Stimulated activated CD4-positive, alpha-beta T cell treated with anti-CD3 and anti-CD28 coated beads, Interleukin-1b, Interleukin-23, amount 100 ng/mL, for 48 hours (primary cell): ENCODE measurements at places on chromosomes 5 and 9.

DNA sequence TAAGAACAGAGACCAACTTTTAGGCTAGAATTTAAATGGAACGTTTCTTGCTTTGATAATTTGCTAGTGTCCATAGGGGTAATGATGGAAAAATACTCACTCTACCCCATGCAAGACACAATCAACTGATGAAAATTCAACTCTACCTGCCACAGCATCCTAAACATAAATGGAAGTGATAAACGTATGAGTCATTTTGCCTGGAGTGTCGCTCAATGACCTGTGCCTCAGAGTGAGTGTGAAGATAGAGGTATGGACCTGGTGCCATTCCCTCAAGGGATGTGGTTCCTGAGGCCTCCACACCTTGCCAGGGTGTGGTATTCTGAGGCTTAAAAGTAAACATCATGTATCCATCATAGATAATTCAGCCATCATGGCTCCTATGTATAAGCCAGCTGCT, 14.0 kb downstream of the ARL14EPL start:
- DNase-seq: no peak

DNA sequence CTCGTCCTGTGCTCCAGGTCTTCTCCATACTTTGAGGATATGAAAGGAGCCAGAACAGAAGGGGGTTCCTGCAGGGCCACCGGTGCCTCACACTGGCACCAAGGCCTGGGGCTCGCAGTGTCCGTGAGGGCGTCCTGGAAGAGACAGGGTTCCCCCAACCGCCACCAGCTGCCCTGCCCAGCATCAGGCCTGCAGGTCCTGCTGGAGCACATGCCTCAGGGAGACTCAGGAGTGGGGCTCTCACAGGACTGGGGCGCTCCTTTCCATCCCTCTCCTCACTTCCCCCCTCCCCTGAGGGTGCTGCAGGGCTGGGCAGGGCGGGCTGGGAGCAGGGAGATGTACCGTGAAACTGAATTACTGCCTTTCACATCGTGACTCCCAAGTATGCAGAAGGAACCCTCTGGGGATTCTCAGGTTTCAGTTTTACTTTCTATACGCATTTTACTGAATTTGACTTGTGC, 31.7 kb downstream of the CEP72 start:
- DNase-seq: no peak

- no peak for DNase-seq
Observed at GRCh38 chr5:6961837-6962635, 248.8 kb downstream of the TENT4A start.

- no peak for DNase-seq
Observed at GRCh38 chr5:93088592-93089389, 492.2 kb downstream of the NR2F1-AS1 start.

GRCh38 chr5:178769617-178770260, 39.3 kb upstream of the ZNF354A start:
- no peak for DNase-seq

DNA sequence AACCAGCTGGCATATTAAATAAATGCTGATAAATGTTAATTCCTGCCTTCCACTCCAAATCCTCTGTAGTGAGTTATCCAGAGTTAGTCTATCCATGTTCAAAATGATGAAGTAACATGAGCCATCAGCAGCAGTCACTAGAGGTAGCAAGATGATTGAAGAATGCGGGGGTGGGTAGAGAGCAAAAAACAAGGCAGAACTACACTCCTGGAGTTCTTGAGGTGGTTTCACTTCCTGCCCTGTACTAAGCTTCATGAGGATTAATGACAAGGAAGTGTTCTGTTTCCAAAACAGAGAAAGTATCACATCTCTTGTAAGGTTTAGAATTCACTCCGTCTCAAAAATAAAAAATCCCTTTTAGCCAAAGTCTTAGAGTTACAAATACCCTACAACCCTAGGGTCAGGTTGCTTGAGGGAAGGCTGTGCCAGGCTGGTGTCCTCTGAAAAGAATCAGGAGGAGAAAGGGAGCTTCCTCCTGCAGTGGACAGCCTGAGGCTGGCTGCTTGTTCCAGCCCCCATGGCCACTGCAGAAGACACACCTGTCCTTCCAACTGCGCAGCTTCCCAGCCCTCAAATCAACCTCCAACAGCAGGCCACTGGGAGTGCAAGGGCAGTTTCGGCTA, 180.2 kb downstream of the DENND1A start:
- DNase-seq: no peak

- DNase-seq: no peak
Observed at GRCh38 chr9:134365791-134366222, 39.6 kb downstream of the RXRA start.

- no peak for DNase-seq
Observed at GRCh38 chr5:939368-939767, 46.7 kb downstream of the TRIP13 start.

- DNase-seq: no peak
Observed at GRCh38 chr5:102531506-102531905, 32.7 kb upstream of the SLCO6A1 start.

- no peak for DNase-seq
Observed at GRCh38 chr9:120449566-120449965, 130.4 kb downstream of the CDK5RAP2 start.

DNA sequence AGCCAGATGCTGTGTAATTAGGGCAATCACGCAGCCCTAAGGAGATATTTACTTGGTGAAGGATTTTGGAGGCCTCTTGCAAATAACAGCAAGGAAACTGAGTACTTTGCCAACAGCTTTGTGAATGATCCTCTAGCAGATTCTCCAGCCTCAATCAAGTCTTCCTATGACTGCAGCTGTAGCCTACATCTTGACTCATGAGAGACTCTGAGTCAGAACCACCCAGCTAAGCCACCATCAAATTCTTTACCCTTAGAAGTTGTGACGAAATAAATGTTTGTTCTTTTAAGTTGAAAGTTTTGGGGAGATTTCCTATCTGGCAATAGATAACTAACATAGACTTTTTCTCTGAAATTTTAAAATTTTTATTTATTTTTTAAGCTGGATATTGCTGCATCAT, 237.6 kb upstream of the CCNH start:
- no peak for DNase-seq

- DNase-seq: no peak
Observed at GRCh38 chr5:69231851-69232250, 2.8 kb upstream of the CDK7 start.

DNA sequence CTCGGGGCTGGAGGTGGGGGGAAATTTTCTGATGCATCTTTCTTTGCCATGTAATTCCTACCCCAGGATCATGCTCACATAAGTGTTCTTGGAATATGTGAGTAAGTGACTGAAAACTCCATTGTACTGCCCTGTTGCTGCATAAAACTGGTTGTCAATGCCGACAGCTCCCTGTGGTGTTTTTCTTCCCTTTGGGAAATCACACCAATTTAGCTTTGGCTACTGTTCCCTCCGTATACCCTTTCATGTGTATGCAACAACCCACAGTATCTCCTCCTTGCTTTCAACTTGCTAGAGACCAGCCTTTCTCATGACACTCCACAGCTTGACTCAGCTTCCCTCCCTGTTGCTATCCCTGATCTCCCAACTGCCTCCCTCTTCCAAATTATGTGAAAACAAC, 240.6 kb downstream of the TRIM32 start:
- no peak for DNase-seq

DNA sequence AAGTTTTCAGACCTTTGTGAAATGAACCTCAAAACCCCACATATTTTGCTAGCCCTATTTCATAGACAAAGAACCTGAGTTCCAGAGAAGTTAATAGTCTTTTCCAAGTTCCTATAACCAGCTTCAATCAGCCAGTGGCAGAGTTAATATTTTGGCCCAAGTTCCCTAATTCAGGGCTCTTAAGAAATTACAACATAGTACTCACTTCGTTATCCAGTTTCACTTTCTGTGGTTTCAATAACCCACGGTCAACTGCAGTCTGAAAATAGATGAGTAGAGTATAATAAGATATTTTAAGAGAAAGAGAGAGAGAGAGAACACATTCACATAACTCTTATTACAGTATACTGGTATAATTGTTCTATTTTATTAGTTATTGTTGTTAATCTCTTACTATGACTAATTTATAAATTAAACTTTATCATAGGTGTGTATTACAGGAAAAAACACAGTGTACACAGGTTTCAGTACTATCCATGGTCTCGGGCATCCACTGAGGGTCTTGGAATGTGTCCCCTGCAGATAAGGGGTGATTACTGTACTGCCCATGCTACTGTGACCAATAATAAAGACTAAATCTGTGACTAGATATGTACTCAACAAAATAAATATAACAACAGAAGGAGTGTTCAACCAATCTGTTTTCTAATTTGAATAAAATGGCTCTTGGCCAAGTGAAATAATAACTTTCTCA, 9.3 kb upstream of the MYOT start:
- DNase-seq: no peak

- DNase-seq: no peak
Observed at GRCh38 chr5:180296771-180297170, 4.9 kb upstream of the MAPK9 start.

DNA sequence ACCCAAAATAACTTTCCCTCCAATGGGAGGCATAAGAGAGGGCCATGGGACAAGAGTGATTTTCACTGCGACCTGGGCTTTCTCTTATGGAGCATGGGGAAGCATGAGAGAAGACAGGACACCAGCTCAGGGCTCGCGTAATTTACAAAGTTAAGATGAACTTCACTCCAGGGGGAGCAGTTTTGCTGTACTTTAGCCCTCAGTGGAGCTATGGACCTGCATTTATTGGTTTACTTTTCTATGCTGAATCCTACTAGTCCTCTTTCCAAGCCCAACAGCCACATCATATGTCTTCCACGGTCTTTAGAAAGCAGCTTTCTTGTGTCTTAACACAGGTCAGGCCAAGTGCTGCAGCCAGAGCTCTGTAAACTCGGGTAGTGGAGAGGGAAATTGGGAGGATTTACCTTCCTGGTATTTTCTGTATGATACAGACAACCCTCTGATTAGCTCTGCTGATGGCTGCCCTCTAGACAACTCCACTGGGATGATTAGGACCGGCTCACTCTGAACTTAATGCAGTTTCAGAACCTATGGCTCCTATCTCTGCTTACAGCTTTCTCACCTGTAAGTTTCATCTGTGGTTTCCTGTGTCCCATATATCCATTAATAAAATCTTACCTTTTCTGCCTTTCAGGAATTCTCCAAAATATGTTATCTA, 581.0 kb upstream of the RORB start:
- no peak for DNase-seq

DNA sequence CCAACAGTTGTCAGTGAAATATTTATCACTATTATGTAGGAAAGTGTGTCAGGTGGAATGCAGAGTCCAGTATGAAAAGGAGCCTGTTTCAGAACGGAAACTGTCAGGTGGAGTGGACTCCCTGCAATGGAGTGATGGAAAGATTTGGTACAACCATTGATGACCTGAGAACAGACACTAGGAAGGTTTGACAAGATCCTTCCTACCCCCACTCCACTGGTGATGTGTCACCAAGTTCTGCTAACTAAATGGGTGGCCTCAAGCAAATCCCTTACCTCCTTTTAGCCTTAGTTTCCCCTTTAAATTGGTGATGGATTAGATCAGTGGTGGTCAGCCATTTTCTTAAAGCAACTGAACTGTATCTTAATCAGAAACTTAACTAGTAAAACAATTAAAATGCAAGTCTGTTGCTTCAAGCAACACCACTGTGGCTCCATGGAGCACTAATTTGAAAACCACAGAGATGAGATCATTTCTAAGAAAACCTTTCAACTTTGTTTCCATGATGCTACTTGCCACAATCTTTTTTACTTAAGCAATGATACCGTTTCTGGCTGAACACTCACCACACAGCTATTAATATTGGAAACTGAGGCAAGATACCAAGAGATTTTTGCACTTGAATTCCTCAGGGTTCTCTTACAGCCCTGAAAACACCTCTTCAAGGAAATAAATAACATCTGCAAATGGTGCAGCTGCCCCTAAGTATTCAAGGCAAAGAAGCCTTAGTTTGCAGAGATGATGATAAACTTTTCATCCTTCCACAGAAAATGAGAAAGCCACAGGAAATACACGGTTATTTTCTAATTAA, 140.6 kb downstream of the ERCC6L2 start:
- peak; percentile 49 for DNase-seq

- DNase-seq: no peak
Observed at GRCh38 chr5:157592594-157592993, 17.0 kb upstream of the ADAM19 start.

GRCh38 chr9:98083061-98083501, 26.5 kb downstream of the NANS start:
- DNase-seq: no peak

DNA sequence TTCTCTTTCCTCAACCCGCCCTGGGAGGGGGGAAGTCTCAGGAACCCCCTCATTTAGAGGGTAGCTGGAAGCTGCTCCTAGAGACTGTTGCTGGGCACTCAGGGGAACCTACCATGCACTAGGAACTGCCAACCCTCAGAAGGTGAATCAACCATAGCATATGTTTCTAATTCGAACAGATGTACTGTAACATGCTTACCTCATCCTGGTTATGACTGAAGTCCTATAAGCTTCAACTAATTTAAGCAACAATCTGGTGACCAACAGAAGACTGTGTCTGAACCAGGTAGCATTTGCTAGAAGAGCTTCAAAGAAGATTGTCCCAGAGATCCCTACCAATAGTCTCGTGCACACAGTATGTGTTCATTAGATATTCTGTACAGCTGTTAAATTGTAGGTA, 5.7 kb upstream of the PRDM6 start:
- DNase-seq: no peak

- DNase-seq: no peak
Observed at GRCh38 chr9:115300874-115301273, 182.9 kb upstream of the TNC start.

- DNase-seq: no peak
Observed at GRCh38 chr5:10018201-10019069, 231.3 kb downstream of the ATPSCKMT start.

- DNase-seq: no peak
Observed at GRCh38 chr5:175001311-175001710, 276.9 kb downstream of the MSX2 start.

DNA sequence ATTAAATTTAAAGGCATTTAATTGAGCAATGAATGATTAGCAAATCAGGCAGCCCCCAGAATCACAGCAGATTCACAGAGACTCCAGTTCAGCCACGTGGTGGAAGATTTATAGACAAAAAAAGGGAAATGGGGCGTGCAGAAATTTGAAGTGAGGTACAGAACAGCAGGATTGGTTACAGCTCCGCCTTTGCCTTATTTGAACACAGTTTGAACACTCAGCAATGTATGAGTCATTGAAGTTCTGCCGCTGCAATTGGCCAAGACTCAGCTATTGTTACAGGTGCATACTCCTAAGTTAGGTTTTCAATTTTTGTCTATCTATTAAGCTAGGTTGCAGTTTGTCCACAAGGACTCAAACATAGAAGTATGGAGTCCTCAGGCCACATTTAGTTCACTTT, 157.7 kb upstream of the SLC12A2 start:
- DNase-seq: no peak

DNA sequence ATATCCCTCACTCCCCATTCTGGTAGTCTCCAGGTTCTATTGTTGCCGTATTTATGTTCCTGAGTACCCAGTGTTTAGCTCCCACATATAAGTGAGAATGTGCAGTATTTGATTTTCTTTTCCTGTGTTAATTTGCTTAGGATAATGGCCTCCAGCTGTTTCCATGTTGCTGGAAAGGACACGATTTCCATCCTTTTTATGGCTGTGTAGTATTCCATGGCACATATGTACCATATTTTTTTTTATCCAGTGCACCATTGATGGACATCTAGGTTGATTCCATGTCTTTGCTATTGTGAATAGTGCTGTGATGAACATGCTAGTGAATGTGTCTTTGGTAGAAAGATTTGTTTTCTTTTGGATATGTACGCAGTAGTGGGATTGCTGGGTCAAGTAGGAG, 98.2 kb downstream of the NNT start:
- no peak for DNase-seq

- no peak for DNase-seq
Observed at GRCh38 chr9:70600506-70600905, 186.0 kb upstream of the KLF9 start.

GRCh38 chr5:65834306-65834705, 92.1 kb upstream of the ERBIN start:
- DNase-seq: no peak
